ENCODE measurements at places on chromosomes 6 and 20. TPM values are rescaled to one million over a fixed set of nuclear protein-coding genes. Genes with fewer than 3 reads are reported as not detected.

CASS4 gene
- total RNA-seq, result 6.9 TPM

GRCh38 chr6:109197061-109197460 lies 101.8 kb downstream of the CEP57L1 start:
- no peak for DNase-seq

DNA sequence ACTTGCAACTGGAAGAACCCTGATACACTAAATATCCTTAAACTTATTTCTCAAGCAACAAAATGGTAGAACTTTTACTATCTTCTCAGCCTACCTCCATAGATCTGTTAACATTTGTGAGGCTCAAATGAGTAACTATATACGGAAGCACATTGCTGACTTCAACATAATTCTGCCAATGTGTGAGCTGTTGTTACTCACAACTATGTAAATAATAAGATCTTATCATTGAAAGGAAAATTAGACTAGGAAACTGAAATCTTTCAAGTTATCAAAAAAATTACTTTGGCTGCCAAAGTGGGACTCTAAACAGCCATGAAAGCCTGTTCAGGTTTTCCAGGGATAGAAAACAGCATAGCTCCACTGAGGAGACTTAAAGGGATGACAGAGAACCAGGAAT lies 40.2 kb upstream of the TASP1 start:
- no peak for DNase-seq

GRCh38 chr6:111942561-111942960 lies 69.3 kb upstream of the FYN start:
- DNase-seq, result no peak

DNA sequence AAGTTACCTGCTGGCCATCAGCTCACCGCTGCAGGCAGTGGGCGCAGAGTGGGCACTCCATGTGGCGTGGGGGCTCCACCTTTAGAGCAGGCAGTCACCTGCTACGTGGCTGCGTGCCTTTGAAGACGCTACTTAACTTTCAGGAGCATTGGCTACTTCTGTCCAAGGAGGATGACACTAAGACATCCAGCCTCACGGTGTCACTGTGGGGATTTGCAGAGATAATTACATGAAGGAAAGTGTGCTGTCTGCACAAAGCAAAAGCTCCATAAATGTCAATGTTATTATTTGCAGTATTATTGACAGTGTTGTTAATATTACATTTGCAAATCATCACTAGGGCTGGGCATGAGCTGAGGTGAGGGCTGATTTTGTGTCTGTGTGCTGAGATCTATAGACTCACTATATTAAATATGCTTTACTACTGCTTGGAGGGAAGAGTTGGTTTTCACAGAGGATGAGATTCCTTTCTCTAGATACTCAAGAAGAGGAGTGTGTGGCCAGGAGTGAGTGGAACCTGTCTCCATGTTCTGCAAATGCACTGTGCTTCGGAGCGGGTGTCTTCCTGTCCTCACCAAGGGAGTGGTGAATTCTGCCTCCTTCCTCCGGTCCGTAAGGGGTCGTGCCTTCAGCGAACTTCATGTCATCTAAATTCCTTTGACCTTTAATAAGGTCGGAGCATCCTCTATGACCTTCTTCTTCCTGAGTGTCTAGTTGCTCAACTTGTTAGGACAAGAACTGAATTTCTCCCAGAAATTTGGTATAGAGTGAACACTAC lies 165.8 kb upstream of the SYNDIG1 start:
- DNase-seq, result no peak
